Stimulated activated CD8-positive, alpha-beta memory T cell treated with anti-CD3 and anti-CD28 coated beads, Interleukin-4, amount 100 ng/mL, for 4 hours (primary cell): ENCODE measurements at places on chromosomes 16 and 17.

DNA sequence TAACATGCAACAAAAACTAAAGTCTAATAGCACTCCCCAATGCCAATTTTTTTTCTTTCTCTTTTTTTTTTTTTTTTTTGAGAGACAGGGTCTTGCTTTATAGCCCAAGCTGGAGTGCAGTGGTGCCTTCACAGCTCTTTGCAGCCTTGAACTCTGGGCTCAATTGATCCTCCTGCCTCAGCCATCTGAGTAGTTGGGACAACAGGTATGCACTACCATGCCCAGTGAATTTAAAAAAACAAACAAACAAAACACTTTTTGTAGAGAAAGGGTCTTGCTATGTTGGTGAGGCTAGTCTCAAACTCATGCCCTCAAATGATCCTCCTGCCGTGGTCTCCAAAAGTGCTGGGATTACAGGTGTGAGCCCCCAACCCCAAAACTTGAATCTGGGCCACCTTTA, 632.3 kb downstream of the WWOX start:
- no peak for DNase-seq

DNA sequence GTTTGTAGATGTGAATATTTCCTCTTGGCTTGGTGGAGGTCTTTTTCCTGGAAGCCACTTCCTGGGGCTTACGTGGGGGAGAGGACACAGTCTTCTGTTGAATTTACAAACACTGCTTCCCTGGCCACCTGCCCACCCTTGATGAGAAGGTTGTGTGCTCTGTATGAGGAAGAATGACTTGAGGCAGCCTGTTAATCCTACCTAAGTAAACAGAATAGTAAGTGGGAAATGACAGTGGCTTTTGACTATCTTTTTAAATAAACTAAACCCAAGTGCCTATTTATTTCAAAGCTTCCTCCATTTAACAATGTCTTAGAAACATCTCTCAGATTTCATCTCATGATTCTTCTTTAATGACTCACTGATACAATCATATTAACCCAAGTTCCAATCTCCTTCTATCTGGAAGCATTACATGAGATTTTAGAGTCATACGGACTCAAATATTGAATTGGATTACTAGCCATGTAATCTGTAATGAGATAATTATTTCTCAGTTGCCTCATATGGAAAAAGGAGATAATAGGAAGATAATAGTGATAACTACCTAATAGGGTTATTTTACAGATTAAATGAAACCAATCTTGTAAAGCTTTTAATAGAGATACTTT, 96.6 kb upstream of the SMIM36 start:
- DNase-seq, result no peak

DNA sequence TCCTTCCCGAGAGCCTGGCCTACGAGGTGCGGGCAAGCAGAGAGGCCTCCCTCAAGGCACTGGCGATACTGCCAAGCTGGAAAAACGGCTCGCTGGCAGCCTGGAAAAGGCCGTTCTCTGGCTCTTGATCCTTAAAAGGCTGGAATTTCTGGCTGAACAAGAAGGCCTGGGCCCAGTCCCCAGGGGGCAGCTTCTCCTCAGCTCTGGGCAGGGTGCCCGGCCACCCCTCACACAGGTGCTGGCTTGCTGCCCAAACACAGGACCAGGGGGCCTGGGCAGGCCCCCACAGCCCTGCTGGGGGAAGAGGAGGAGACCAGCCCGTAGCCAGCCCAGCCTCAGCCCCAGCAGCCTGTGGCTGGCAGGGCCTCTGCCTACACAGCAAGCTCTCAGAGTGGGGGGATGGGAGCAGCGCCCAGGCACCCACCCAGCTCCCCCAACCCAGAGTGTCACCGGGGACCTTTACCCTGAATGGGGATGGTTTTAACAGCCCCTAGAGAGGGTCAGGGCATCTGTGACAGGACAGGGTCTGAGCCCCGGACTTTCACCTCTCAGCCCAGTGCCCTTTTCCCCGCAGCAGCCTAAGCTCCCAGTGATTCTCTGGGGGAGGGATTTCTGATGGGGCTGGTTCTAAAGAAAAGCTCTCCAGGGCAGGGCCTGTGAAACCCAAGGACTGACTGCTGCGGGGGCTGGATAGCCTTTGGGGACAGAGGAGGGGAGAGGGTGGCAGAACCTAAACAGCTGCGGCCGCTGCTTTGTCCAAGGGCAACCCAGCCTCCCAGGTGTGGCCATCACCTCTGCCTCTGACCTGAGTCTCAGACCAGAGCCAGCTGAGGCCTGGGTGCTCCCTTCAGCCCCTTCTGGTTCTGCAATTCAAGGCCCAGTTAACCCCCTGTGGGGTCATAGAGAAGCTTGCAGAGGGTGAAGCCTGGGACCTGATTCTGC, 38.6 kb upstream of the TOB1 start:
- DNase-seq, result no peak

- DNase-seq, result no peak
These were observed 89.4 kb downstream of the RPA1 start for GRCh38 chr17:1919201-1919600.

DNA sequence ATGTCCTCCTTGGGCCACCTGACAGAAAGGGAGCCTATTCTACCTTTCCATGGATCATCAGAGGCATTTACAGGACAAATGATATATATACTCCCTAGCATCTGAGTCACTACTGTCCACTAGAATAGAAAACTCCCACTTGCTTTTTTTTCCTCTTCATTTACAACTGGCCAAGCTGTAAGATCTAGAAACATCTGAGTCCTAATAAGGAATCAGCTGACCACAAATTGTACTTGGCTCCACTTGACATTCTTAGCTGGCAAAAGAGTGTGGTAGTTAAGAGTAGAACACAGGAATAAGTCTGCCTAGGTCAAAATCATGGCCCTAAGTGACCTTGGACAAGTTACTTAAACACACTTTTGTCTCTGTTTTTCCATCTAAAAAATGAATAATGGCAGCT, 5.2 kb downstream of the RUSF1 start:
- no peak for DNase-seq

DNA sequence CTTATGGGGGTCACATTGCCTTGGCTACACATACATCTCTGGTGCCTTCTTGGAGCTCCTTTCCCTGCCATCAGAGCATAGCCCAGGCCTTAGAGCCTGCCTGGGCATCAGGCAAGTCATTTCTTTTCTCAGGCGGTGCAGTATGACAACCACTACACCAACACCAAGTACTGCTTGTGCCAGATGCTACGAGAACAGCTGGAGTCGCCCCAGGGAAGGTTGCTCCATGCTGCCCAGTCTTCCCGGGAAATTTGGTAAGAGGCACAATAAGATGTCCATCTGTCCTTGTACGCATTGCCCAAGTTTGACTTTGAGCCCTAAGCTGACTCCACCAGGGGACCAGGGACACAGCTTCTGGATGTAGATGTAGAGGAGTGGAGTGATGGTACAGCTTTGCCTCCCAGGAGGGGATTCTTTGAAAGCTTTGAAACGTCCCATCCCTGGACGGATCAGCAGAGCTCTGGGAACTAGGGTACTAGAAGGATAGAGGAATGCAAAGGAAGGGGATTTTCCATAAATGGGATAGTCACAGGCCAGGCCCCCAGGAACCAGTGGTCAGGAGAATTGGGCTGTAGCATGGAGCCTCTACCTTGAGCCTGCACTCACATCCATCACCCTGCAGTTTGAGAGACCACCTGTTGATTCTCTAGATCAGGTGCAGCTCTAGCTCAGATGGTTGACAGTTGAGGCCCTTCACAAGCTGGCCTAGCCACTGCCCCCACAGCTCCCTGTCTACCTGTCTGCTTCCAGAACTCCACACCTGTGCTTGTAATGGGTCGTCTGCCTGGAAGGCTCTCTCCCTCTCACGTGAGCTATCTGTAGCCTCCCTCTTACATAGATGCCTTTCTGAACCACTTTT, 11.0 kb upstream of the NFATC3 start:
- no peak for DNase-seq

- no peak for DNase-seq
These were observed 8.9 kb downstream of the LRRC75A start for GRCh38 chr17:16483021-16483645.

- no peak for DNase-seq
These were observed 4.0 kb downstream of the BPTF start for GRCh38 chr17:67829331-67829730.

DNA sequence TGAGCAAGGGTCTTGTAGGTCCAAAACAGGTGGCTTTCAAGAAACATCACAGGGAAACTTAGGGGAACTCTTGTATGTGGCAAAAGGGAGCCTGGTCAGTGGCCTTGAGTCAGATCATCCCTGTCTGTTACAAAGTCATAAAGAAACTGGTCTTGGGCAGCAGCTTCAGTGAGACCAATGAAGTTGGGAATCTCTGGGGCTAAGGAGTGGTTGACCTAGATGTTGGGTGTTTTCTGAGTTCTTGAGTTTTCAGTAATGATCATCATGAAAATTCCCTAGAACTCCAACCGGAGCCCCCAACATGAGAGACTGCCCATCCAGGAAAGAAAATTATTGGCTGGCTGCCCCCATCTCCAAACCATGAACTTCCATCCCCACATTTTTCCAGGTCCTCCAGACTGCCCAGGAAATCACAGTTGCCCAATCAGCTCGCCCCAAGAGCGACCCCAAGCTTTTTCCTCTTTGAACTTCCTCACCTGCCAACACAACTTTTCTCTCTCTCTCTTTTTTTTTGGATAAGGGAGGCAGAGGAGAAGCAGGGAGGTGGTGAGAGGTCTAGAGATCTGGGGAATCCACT, 3.9 kb downstream of the CCR7 start:
- DNase-seq, result no peak

GRCh38 chr16:88103581-88104188, 152.5 kb downstream of the BANP start:
- no peak for DNase-seq

DNA sequence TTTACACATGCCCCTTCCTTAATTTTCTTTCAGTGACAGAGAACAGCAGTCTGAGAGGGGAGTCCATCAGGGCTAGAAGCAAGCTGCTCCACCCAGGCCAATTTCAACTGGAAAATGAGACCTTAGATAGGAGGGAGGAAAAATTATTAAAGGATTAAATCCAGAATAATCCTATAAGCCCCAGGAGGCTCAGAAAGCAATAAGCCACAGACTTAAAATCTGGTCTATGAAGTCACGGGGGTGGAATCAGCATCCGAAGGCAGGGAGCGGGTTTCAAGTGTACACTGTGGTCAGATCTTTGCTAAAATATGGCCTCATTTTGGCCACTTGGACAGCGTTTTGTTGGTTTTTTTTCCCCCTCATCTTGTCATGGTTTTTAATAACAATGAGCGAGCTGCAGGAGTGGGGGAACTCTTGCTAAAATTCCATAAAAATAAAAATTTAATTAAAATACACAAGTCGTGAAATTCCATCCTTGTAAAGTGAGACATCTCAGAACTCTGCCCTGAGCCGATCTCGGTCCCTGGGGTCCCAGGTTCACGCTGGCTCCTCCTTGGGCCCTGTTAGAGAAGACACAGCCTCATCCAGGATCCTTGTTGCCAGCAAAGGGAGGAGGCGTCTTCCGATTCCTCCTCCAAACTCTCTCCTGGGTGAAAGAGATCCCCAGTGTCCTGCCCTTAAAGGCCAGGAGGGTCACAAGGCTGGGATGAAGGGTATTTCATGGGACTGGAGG, 51.6 kb upstream of the ETV4 start:
- DNase-seq, result no peak

- DNase-seq, result peak; percentile 29
These were observed 887 bp downstream of the ZBTB4 start for GRCh38 chr17:7478276-7479212.

DNA sequence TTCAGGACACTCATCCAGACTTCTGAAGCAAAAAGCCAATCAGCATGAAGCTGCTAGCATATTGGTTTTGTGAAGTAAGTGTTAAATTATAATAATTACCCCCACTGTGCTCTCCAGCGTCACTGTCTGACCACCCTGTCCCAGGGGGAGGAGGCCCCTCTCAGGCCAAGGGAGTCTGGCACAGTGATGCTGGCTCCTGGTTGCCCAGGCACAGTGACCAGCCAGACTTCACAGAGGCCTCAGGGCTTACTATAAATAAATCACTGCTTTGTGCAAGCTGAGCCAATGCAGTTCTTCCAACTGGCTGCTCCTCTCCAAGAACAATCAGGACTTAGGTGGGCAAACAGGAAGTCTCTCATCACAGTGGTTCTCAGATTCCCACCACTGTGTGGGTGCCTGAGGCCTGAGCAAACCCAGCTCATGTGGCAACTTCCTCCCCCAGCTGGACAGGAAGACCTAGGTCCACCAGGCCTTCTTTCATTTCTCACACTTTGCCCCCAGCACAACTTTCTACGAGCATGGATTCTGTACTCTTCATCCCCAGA, 1.7 kb upstream of the DBNDD1 start:
- no peak for DNase-seq

GRCh38 chr16:4682616-4683254, 10.6 kb upstream of the NUDT16L1 start:
- DNase-seq, result no peak

DNA sequence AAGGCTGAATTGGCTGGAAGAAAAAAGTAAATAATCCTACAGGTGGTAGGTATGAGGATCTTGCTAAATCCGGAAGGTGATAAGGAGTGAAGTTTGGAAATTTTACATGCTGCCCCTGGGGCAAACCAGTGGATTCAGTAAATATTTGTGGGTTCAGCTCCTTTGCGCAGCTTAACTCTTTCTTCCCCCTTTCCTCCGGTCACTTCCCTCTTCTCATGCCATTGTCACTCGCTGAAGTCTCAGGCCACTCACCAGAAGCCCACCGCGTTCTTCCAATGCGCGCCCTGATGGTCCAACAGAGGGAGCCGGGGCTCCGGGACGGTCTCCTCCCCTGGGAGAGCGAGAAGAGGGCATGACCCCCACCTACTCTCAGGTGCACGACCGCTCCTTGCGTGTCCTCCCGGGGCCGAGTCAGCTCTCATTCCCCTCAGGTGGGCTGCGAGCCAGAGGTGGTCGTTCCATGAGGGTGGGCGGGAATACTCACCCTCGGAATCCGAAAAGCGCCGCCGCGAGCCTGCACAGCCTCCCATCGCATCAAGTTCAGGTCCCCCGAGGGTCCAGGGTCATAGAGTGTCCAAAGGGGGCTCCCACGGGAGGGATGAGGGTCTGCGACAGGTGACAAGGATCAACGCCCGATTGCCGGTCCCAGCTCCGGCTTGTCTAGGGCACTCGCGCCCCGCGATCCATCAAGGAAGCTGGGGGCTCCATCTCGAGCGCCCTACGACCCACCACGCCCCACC, 474 bp downstream of the CLN3 start:
- DNase-seq, result no peak

DNA sequence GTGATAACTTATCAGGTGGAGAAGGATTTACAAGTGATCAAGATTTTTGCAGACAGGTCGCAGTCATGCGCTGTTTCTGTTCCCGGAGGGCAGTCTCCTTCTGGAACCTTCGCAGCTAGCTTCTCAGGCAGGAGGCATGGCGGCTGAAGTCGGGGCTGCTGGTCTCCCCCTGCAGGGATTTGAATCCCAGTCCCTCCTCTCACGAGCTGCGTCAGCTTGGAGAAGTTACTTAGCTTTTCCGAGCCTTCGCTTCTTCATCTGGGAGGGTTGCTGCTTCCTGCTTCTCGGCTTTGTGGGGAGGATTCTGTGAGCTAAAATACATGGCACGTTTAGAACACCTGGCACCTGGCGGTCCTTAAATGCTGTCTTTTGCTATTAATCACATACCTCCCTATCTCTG, 287.8 kb upstream of the FOXF1 start:
- no peak for DNase-seq

GRCh38 chr16:77298418-77299360, 99.5 kb downstream of the SYCE1L start:
- no peak for DNase-seq
